DMS 273 treated with DMSO at 0.1 percent for 48 hours (cell line): ENCODE measurements at places on chromosomes 12 and 14.

GRCh38 chr14:32697704-32698103, 241.0 kb upstream of the NPAS3 start:
- DNase-seq: no peak

DNA sequence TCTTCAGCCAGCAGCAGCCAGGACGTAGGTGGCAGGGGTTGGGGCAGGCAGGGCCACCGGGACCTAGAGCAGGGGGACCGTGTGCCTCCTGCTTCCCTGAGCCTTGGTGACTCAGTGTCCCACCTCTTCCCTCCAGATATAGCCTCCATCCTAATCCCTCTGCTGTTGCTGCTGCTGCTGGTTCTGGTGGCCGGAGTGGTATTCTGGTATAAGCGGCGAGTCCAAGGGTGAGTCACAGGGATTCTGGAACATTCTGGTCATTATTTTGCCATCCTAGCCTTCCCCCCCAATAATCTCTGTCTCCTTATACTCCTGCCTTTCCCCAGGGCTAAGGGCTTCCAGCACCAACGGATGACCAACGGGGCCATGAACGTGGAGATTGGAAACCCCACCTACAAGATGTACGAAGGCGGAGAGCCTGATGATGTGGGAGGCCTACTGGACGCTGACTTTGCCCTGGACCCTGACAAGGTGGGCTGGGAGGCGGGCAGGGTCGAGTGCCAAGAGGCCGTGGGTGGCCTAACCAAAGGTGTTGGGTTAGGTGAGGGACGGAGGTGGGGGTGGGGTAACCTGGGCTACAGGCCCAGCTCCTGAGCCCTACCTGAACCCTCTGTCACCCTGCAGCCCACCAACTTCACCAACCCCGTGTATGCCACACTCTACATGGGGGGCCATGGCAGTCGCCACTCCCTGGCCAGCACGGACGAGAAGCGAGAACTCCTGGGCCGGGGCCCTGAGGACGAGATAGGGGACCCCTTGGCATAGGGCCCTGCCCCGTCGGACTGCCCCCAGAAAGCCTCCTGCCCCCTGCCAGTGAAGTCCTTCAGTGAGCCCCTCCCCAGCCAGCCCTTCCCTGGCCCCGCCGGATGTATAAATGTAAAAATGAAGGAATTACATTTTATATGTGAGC, 4.5 kb upstream of the NXPH4 start:
- no peak for DNase-seq

DNA sequence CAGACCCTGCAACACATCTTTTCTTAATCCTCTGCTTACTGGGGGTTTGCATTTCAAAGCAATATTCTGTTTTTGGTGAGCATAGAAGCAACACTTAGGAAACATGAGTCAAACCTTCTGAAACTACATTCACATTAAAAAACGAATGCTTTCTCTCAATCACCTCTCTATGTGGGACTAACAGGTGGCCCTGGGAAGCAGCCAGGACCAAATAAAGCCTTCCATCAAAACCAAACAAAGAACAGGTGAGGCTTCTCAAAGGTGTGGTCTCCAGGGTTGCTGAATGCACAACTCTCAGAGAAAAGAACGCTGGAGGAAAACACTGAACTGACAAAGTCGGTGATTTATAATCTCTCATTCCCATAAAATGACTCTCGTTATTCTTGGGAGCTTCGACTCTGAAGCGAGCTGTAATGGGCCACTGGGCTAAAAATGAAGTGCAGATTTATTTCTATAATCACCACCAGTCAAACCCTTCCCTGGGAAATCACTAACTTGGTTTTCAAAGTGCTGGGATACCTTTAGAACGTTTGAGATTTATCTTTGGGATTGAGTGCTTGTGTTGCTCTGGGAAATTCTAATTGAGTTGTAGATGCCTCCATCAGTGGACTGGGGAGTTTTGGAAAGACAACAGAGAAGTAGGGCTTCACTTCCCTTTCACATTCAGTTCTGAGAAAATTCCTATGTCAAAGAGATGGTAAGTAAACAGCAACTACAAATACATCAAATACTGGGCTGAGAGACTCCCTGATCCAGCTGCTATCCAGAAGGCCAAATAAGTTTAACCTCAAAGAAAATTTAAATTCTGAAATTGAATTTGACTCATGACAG, 262.0 kb upstream of the TMPO start:
- DNase-seq: no peak

- DNase-seq: no peak
Observed at GRCh38 chr14:73751157-73751691, 37.0 kb upstream of the PNMA1 start.

GRCh38 chr12:108214486-108214885, 85.4 kb downstream of the WSCD2 start:
- DNase-seq: no peak

DNA sequence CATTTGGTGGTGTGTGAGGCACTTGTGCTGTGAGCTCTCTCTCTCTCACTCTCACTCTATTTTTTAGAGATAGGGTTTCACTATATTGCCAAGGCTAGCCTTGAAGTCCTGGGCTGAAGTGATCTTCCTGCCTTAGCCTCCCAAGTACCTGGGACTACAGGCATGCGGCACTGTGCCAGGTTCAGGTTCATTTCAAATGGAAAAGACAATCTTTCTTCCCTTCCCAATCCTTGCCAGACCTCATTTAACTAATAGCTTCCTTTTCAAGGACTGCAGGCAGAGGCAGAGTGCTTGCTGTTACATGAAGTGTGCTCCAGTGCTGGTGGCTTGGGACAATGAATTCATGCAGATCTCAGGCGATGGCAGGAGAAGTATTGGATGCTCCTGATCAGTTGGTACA, 73.2 kb upstream of the BICD1 start:
- no peak for DNase-seq

- DNase-seq: no peak
Observed at GRCh38 chr12:113165521-113166450, 16.3 kb downstream of the CFAP73 start.

DNA sequence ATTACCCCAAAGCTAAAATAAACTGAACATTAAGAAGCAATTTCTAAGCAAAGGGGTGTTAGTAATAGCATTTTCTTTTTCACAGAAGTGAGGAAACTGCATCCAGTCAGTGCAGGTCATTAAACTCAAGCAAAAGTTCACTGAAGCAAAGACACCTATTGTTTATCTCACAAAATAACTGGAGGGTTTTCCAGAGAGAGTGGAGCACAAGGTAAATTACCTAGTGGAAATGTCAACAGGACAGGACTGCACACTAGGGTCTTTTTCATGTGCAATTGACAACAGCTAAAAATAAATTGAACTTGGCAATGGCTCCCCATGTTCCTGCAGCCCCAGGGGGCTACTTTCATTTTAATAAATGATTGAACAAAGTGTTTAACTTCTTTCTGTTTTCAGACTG, 742.0 kb downstream of the GALC start:
- DNase-seq: no peak

DNA sequence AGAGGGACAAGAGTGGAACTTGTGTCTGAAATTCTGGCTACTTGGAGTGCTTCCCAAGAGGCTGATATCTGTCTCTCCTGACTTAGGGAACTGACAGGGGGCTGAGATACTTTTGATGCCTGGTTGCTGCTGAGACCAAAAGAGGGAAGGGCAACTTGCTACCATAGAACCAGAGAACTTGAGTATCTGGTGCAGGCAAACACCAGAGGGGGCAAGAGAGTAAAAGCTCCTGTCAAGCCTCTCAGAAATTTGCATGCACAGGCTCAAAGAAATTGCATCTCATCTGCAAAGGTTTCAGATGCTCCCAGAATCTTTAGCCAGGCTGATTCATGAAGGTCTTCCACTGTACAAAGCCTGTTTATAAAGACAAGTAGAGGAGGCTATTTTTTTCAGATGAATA, 391.3 kb upstream of the FOXG1 start:
- DNase-seq: no peak

DNA sequence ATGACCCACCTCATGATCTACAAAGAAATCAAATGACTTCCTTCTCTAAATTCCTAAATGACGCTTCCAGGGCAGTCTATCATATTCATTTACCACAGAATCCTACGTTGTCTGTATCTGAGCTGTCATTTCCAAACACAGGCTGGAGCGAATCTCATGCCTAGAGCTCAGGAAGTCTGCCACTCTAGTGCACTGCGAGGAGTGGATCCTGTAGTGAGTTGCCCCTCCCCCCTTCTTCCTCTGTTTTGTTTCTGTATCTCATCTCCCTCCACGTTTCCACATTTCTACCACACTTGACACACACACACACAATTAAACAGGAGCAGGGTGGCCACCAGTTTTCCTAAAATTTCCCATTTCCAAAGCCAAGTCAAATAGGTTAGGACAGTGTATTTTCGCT, 415.4 kb upstream of the PRICKLE1 start:
- DNase-seq: no peak

DNA sequence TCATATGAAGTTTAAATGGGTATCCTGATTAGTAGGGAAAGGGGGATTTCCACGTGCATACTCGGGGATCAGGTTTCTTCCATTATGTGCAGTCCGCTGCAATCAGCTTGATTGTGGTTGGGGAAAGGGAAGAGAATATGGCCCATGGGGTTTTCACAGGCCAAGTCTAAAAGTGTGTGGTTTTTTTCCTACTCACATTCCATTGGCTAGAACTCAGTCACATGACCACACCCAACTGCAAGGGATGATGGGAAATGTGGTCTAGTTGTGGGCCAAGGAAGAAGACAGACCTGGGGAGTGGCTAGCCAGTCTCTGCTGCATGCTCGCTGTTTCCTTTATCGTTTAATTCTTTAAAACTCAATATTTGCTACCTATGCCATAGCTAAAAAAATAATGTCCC, 105.1 kb downstream of the PRIMA1 start:
- DNase-seq: peak; percentile 19

- DNase-seq: no peak
Observed at GRCh38 chr12:128684352-128684751, 139.4 kb downstream of the SLC15A4 start.

GRCh38 chr14:62234849-62235248, 472.6 kb downstream of the SNAPC1 start:
- no peak for DNase-seq

- no peak for DNase-seq
Observed at GRCh38 chr14:68379510-68380328, 413.1 kb downstream of the ZFP36L1 start.

DNA sequence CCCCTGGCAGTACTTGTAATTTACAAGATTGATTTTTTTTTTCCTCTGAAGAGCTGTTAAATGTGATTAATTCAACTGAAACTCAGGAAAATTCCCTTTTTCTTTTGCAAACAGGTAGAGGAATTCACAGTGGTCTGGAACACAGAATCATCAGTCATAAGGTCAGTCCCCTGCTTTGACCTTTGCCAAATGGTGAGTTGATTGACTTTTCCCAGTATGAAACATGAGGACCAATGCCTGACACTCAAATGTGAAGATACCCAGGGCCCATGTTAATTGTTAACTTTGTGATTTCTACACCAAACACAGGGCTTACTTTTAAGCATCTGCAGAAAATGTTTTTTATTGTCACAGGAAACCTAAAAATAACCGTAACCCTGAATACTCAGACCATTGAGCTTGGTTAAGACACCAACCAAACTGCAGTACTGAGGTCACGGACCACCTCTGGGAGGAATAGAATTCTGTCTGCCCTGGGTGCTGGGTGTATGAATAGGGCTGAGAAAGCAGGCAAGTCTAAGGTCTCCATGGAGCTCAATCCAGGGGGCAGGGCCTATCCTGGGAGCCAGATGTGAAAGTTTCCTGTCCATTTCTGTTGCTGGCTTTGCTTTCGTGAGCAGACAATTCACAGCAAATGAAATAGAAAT, 192.4 kb downstream of the TMX1 start:
- DNase-seq: no peak

DNA sequence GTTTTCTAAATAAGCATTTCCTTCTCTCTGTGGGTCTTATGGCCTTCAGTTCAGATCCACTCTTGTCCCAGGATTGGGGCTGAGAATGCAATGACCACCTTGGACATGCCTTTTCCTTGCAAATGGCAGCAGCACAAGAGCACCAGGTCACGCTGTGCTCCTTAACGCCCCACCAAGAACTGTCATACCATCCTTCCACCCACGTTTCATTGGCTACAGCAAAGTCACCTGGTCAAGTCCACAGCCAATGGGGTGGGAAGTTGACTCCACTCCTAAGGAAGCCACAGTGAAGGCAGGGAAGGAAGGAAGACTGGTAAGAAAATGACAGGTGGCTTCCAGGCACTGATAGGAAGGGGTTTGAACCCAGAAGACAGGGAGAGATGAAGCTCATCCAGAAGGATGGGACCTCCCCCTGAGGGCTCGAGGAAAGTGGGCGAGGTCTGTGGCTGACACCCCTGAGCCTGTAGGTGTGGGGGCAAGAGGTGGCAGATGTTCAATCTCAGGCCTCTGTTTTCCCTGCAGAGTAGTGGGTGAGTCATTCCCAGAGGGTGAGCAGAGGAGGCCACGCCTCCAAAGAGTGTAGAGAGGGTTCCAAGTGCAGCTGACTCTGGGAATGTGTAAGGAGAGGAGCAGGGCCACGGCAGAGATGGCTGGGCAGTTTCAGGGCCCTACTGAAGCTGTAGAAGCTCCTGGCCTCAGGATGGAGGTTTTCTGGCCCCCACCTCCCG, 113.5 kb upstream of the VRK1 start:
- no peak for DNase-seq

- DNase-seq: no peak
Observed at GRCh38 chr14:68363466-68363842, 429.4 kb downstream of the ZFP36L1 start.

DNA sequence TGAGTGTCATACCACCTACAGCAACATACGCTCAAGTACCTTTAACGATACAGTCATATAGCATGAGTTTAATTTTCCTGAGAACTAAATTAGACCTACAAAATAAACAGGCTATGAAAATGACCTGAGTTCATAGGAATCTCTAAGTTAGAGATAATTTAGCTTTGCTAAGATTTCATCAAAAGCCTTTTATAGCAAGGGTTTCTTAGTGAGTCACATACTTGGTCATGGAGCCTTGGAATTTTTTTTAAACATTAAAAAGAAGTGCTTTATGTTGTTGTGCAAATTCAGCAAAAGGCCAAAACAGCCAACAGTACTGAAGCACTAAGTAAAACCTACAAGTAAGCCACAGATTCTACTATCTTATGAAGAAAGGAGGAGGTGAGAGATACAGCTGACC, 93.6 kb upstream of the FERMT2 start:
- DNase-seq: no peak

DNA sequence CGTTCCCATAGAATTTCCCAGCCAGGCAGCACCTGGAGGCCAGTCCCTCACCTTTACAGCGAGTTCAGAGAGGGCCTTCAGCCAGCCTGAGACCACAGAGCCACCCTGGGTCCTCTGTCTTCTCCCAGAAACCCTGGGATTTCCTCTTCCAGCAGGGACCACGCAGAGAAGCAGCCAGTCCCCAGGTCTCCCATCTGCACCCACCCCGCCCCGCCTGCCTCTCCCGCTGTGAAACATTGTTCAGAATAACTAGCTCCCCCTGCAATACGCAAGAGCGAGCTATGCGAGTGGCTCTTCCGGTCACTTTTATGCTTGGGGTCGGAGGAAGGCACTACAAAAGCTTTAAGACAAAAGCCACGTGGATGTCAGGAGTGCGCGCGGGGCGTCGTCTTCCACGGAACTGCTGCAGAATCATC, 77.8 kb downstream of the SERPINA3 start:
- DNase-seq: no peak

DNA sequence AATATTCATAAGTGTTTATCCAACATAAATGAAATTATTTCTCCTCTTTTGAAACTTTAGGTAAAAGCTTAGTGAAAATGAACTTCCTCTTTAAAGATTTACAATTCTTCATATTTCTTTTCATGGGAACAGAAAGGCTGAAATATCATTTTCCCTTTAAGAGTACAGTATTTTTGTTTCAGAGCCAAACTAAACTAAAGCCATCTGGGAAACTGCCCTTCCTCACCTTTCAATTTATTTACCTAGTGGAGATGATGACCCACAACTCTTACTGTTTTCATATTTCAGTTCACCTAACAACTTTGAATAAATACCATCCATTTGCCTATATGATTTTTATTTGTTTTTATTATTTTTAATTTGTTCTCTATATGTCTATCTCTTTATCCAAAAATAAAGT, 105.4 kb downstream of the ALX1 start:
- DNase-seq: no peak
